ENCODE measurements at places on chromosomes 1 and 21. TPM values are rescaled to one million over a fixed set of nuclear protein-coding genes. Genes with fewer than 3 reads are reported as not detected.

DNA sequence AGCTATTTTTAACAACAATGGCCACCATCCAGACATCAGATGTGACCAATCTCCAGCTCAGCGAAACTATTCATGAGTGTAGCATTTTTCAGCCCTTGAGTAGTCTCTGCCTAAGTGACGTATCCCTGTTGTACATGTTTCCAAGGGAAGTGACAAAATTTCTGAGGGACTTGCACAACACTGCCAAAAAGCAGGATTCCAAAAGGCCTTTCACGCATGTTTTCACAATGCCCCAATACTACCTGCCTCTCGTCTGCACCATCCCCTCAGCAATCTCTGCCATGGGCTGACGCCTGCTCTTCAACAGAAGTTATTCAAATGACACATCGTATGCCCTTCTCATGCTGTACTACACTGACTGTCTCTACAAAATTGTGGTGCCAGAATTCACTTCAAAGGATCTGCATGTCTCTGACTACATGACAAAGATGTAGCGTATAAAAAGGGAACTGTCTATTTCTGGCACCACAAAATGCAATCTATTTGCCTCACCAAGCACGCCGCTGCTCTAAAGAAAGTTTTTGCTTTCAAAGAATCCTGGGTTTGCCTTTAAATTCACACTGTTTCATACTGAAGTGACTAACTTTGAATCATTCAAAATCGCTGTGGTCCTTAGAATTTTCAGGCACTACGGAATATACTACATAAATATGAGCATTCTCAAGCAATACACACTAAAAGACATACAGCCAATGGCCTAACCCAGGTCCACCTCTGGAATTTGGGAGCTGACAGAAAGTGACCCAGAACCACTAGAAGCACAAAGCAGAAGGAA is 32.9 kb downstream of the JAK1 start:
- H3K27me3 ChIP-seq = no peaks in the 10 kb centered on the region
- peaks cover 58% of the 10 kb centered on the region for H3K4me1 ChIP-seq
- no peaks in the 10 kb centered on the region for H3K36me3 ChIP-seq
- H3K27ac ChIP-seq = peak overlapping the region; percentile 43
- H3K4me3 ChIP-seq = no peak overlapping the region

DNA sequence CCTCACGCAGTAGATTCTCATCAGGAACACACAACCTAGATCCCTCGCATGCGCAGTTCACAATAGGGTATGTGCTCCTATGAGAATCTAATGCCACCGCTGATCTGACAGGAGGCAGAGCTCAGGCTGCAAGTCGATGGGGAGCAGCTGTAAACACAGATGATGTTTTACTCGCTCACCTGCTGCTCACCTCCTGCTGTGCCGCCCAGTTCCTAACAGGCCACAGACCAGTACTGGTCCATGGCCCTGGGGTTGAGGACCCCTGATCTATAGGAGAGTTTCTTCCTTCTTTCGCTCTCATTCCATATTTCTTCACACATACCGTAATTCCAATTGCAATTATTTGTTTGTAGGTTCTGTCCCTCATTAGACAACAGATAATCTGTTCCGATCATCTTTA is 103.4 kb downstream of the CLEC20A start:
- H3K27me3 ChIP-seq = no peaks in the 10 kb centered on the region
- H3K36me3 ChIP-seq = no peaks in the 10 kb centered on the region
- DNase-seq = no peak
- H3K27ac ChIP-seq = no peak overlapping the region
- no peak overlapping the region for H3K4me3 ChIP-seq
- no peaks in the 10 kb centered on the region for H3K4me1 ChIP-seq

TBX19 gene
- total RNA-seq = 4.6 TPM

CYYR1 gene
- total RNA-seq = 48.9 TPM

GRCh38 chr21:37871121-37871862 is 45.0 kb downstream of the KCNJ6 start:
- H3K27me3 ChIP-seq = no peaks in the 10 kb centered on the region
- no peaks in the 10 kb centered on the region for H3K36me3 ChIP-seq
- no peak overlapping the region for H3K27ac ChIP-seq
- no peak for DNase-seq
- H3K4me3 ChIP-seq = no peak overlapping the region

DNA sequence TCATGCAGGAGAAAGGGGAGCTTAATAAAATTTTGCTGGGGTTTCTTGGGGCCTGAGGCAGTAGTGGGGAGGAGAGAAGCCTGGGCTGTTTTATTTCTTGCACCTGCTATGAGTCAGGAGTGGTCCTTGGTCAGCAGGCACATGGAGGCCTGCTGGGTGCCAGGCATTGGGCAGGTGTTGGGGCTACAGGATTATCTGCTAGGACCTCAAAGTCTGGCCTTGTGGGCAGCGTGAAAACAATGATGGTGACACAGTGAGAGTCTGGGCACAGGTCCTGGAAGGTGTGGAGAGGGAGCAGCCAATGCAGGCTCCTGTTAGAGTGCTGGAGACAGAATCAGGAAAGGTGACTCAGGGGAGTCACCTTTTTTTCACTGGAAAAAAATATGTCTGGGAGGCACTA is 17.2 kb downstream of the ROR1 start:
- no peaks in the 10 kb centered on the region for H3K27me3 ChIP-seq
- H3K4me3 ChIP-seq = no peak overlapping the region
- no peaks in the 10 kb centered on the region for H3K36me3 ChIP-seq
- H3K4me1 ChIP-seq = no peaks in the 10 kb centered on the region

DNA sequence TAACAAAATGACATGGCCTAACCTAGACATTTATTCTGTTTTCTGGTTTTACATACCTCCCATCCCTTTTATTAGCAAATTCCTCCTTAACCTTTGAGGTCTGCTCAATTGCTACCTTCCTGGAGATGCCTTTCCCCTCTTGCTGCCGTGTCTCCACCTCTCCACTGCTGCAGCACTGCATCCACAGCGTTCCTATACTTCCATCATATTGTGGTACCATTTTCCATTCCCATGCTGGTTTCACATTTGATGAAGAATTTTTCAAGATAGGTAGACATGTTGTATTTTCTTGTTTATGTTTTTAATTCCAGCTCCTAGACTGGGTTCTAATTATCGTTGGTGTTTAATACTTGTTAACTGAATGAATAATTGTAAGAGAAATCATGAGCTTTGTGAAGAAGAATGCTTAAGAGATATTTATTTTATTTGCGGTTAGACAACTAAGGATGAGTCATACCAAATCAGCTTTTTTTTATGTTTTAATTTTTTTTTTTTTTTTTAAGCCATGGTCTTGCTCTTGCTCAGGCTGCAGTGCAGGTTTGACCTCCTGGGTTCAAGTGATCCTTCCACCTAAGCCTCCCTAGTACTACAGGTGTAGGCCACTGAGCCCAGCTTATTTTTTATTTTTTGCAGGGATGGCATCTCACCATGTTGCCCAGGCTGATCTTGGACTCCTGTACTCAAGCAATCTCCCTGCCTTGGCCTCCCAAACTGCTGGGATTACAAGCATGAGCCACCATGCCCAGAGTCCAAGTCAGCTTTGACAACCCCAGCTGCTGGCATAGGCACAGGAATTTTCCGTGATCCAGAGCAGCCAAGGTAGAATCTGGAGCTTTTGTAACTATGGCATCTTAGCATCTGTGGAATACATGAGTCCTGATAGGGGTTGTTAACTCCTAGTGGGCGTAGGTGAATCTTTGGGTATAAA is 44.0 kb downstream of the ATP6V1G3 start:
- H3K36me3 ChIP-seq = no peaks in the 10 kb centered on the region
- H3K27me3 ChIP-seq = no peaks in the 10 kb centered on the region
- no peak for DNase-seq
- H3K4me3 ChIP-seq = no peak overlapping the region

DNA sequence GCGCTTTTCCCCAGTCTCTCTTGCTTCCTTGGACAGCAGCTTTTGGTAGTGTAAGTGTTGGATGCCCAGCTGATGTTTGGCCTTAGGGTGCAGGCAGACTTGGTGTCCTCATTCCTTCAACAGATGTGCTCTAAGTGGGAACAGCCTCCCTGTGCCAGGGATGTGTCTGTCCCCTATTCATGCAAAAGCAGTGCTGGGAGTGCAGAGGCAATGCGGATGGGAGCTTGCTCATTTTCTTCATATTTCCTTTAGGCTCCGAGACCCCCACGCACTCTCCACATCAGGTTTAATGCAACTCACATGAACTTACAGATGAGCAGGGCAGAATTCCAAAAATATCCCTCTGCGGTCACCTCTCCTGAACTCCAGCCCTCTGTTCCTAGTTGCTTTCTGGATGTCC is 96.1 kb downstream of the IER5 start:
- H3K27ac ChIP-seq = no peak overlapping the region
- H3K4me3 ChIP-seq = no peak overlapping the region
- no peak for DNase-seq
- no peaks in the 10 kb centered on the region for H3K36me3 ChIP-seq
- H3K27me3 ChIP-seq = peaks cover 29% of the 10 kb centered on the region

DNA sequence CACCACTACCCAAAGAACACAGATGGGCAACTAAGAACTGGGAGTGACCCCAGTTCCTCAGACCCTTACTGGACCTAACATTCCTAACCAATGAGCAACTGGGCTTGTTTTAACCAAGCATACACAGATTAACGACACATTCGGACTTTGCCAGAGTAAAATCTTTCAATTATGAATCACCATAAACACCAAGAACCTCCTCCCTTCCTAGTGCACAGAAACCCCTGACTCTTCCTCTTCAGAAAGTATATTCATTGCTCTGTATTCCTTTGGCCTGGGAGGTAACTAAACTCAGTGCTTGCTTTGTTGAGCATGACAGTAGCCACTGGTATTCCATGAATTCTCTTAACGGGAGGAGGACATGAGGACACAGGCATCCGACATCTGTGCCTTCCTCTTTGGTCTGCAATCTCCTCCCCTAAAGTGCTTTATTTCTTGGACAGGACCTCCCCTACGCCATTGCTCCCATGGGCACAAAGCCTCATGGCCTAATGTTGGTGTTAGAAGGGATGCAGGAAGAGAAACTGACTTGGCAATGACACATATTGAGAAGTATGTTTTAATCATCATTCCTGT is 42.7 kb downstream of the SEC16B start:
- no peak overlapping the region for H3K27ac ChIP-seq
- DNase-seq = no peak
- no peaks in the 10 kb centered on the region for H3K27me3 ChIP-seq
- H3K4me1 ChIP-seq = no peaks in the 10 kb centered on the region
- peaks cover 10% of the 10 kb centered on the region for H3K36me3 ChIP-seq
- H3K4me3 ChIP-seq = no peak overlapping the region

IFI16 gene
- 175 TPM for total RNA-seq

- DNase-seq = no peak
- H3K4me3 ChIP-seq = no peak overlapping the region
- no peaks in the 10 kb centered on the region for H3K36me3 ChIP-seq
- no peak overlapping the region for H3K27ac ChIP-seq
- H3K4me1 ChIP-seq = peaks cover 61% of the 10 kb centered on the region
Measured at GRCh38 chr1:31759298-31760023, 4.7 kb downstream of the ADGRB2 start.

CNN3 gene
- 111 TPM for total RNA-seq

GRCh38 chr21:32406405-32406804 is 6.1 kb upstream of the EVA1C start:
- H3K4me3 ChIP-seq = no peak overlapping the region
- no peaks in the 10 kb centered on the region for H3K4me1 ChIP-seq
- no peak for DNase-seq
- peaks cover 6% of the 10 kb centered on the region for H3K27me3 ChIP-seq
- no peak overlapping the region for H3K27ac ChIP-seq
- H3K36me3 ChIP-seq = no peaks in the 10 kb centered on the region

DNA sequence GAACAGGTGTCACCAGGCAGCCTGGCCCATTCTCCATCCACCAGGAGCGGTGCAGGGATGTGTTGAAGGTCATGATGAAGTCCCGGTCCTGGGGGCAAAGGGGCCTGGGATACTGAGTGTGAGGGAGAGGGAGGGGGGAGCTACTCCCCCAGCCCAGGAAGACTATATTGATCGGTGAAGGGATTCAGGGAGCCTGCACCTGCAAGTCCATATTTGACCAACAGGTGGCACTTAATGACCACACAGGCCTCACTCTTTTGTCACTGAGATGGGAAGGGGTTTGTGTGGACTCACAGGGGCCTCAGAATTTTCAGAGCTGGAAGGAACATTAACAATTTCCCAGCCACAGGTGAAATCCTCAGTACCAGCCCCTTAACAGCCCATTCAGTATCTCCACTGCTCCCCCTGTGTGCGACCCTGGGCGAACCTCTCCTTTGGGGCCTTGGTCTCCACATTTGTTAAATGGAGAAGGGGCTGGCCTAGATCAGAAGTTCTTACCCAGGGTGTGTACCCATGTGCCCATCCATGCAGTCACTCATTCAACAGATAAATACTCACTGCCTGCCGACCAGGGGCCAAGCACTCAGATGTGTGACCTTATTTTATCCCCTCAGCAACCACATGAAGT is 55.6 kb downstream of the NKAIN1 start:
- H3K36me3 ChIP-seq = no peaks in the 10 kb centered on the region
- peaks cover 10% of the 10 kb centered on the region for H3K4me1 ChIP-seq
- H3K27ac ChIP-seq = no peak overlapping the region
- no peak for DNase-seq

DNA sequence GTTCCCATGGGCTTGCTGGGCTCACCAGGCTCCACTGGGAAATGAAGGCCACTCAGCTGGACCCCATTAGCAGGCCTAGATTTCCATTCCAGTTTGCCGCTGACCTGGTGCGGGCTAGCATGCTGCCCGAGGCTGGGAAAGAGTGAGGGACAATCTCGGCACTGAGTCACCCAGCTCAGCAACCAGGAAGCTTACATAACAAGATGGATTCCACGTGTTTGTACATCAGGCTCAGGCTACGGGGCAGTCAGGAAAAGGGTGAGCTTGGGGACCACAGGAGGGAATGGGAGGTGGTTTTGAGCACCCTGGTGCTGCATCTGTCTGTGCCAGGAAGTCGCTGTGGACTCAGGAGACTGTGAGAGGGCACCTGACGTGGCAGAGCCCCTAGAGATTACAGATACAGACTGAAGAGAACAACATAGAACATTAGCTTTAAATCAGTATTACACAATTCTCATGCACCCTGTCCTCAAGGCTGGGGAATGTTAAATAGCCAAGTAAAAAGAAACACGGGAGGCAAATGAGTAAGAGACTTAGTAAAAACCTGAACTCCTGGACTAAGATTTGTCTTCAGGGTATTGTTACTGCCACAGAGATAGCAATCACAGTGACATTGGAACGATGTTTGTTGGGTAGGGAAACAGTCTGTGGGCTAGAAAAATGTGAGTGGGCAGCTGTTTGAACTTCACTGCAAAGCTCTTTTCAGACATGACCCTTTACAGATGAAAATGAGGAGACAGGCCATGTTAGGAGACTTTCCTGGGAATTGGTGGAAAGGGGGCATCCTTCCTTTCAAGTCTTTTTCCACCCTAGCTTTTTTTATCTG is 51.1 kb downstream of the GLUL start:
- H3K4me3 ChIP-seq = no peak overlapping the region
- peaks cover 11% of the 10 kb centered on the region for H3K27me3 ChIP-seq
- no peak for DNase-seq

ARHGAP30 gene
- 132 TPM for total RNA-seq

NBPF6 gene
- total RNA-seq = not detected

GRCh38 chr1:35432231-35432630 is 125.0 kb downstream of the KIAA0319L start:
- no peaks in the 10 kb centered on the region for H3K4me1 ChIP-seq
- H3K27me3 ChIP-seq = no peaks in the 10 kb centered on the region
- no peak for DNase-seq
- no peak overlapping the region for H3K27ac ChIP-seq

- H3K4me3 ChIP-seq = no peak overlapping the region
- H3K27ac ChIP-seq = no peak overlapping the region
- no peaks in the 10 kb centered on the region for H3K36me3 ChIP-seq
- H3K27me3 ChIP-seq = peaks cover 26% of the 10 kb centered on the region
- H3K4me1 ChIP-seq = no peaks in the 10 kb centered on the region
Measured at GRCh38 chr1:214193691-214194090, 87.3 kb upstream of the SMYD2 start.

CFH gene
- total RNA-seq = 28.9 TPM

Measured in spleen (tissue), 13 donors.